ENCODE measurements at places on chromosomes 1 and 21.

DNA sequence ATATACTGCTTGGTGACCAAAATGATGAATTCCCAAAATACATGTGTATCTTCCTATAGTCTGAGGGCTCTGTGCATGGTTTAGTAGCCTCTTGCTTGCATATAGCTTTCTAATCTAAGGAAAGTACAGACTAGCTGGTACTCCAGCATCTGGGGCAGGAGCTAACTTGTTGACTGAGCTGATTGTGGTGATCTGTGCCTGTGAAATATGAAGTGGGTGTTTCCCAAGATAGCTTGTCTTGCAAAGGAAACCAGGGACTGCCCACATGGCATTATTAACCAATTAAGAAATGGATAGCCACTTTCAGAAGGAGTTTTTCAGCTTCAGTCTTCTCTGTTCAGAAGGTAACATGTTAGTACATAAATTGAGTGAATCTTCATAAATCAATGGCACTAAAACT is 219.8 kb downstream of the NEGR1 start:
- DNase-seq: no peak

DNA sequence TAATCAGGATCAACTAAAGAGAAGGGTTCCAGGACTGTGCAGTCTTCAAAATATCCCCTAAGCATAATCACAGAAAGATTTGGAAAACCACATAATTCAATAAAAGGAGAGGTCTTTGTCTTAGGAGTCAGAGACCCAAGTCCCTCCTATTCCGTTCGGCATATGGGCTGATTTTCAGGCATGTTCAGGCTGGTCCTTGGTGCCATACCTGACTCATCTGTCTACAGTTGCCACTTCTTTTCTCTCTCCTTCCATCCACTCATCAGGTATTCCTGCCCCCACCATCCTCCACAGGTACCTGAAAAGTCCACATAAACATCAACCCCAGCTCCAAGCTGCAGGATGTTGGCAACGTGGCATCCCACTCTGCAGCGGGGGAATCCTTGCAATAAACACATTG is 29.7 kb upstream of the RPL11 start:
- DNase-seq: no peak

DNA sequence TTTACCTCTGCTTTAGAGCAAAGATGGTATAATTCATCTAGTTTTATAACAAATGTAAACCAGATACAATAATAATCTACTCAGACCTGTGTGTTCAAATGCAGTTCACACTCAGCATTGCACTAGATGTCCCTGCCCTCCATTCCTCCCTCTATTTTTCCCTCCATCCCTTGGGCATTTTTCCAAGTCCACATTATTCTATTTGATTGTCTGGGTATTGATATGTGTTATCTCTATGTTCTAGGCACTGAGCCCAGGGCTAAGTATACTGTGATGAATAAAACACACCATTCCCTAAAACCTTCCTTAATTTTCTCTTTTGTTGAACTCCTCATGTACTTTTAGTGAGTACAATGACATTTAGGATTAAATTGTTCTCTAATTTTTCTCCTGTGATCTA is 66.2 kb upstream of the HMCN1 start:
- no peak for DNase-seq

DNA sequence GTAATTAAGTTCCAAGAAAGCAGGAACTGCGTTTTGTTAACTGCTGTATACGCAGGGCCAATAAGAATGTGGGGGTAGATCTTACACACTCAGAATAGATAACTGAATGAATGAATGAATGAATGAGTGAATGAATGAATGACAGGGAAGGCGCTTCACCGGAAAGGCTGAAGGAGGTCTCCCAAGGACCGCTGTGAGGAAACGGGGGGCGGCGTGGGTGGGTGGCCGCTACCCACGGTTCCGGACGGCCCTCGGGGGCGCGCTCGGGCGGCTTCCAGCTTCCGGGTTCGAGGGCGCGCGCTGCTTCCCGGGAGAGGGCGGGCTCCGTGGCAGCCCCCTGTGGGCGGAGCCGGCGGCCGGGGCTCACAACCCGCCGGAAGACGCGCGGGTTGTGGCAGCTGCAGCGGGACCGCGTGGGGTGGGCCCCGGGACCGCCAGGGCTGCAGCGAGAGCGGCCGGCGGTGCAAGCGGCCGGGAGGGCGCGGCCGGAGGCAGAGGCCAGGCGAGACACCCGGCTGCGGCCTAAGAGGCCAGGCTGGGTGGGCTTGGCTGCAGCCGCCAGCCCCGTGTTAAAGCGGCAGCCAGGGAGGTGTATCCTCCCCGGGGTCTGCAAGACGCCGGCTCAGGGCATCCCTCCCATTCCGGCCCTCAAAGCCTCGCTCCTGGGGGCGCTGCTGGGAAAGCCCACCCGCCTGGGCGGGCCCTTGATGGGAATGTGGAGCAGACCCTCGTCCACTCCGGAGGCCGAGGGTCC is at the start of gene ZFP69:
TSS of gene ZFP69 (plus strand) at position 367 of the 754 bp plus-strand sequence. CDS start 2,072 bp downstream, outside the sequence.
- DNase-seq: peak; percentile 54

DNA sequence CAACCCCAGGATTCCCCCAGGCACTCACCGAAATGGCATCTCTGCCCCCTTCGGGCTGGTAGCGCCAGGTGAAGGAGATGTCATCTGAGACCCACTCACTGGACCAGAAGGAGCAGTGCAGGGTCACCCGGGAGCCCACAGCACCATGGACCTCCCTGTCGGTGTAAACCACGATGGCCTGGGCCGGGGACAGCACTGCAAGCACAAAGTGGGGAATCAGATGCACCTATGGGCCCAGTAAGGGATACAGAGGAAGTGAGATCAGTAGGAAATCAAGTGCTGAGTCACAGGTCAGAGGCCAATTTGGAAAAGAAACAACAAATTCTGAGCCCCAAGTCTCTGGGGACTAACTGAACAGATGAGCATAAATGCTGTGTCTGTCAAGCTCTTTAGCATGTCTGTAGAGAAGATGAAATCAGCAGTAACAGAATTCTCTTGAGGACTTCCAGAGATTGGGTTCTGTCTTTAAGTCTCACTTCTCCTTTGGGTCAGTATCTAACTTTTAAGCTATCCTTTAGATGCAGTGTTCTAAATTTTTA is 2.5 kb downstream of the MPZ start:
- DNase-seq: no peak

DNA sequence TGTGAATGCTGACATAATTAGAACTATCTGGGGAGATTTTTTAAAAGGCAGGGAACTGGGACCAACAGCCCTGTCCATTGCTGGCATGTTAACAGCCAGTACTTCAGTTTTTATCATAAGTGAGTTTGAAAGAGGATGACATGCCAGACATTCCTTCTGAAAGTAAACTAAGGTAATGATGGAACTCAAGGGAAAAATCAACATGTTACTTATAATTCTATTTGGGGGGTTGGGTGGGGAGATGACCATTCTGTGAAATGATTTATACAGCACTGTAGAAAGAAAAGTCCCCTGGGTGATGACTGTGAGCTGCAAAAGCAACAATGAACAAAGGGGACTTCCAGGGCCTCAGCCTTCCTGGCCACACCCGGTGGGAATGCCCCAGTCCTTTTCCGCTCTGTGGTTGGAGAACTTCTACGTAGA is 5.4 kb upstream of the LAMC2 start:
- no peak for DNase-seq

- no peak for DNase-seq
Measured at GRCh38 chr1:173867141-173867752, 542 bp downstream of the GAS5 start.

- no peak for DNase-seq
Measured at GRCh38 chr1:7145947-7146346, 360.7 kb downstream of the CAMTA1 start.

GRCh38 chr1:24323281-24323680 is 4.1 kb downstream of the GRHL3 start:
- DNase-seq: no peak

DNA sequence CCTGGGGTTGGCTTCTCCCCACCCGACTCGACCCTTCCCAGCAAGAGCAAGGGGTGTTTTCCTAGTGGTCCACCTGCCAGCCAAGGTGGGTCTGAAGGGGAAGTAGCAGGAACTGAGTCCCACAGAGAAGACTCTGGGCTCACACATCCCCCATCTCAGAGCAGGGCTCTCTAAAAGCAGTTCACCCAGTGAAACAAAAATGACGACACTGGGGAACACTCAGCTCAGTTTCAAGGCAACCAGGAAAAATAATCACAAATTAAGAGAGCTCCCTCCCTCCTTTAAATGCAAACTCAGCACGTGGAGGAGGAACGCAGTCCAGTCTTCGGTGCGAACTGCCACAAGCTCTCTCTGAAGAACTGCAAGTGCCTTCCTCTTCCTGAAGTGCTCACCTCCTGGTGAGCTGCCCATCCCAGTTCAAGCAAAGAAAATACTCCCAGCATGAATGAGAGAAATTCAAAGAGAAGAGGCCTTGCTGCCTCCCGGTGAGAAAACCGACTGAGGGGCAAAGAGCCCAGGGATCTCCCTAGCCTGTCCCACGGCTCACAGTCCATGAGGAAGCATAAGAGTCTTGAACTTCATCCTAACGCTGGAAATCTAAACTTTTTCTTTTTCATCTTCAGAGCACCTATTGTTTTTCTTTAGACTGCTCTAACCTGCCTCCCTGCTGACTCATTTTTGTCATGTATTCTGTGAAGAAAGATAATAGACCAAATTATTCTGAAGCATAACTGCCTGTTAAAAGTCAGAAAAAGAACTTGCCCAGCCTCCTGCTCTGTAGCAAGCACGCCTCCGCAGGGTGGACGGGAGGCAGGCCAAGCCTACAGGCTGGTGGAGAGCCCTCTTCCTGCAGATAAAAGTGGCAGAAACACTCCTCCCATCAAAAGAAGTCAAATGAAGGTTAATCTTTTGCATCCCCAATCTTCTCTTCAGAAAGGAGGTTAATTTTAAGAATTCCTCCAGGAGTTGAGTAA is 281.4 kb downstream of the HHIPL2 start:
- no peak for DNase-seq

Measured in activated T-helper 1 cell treated with Interleukin-2 at 50 U/mL for 16 hours (primary cell).